Stimulated activated CD4-positive, alpha-beta T cell treated with anti-CD3 and anti-CD28 coated beads, Interleukin-2, amount 100 ng/mL, for 24 hours (primary cell): ENCODE measurements at places on chromosomes 1 and 21.

DNA sequence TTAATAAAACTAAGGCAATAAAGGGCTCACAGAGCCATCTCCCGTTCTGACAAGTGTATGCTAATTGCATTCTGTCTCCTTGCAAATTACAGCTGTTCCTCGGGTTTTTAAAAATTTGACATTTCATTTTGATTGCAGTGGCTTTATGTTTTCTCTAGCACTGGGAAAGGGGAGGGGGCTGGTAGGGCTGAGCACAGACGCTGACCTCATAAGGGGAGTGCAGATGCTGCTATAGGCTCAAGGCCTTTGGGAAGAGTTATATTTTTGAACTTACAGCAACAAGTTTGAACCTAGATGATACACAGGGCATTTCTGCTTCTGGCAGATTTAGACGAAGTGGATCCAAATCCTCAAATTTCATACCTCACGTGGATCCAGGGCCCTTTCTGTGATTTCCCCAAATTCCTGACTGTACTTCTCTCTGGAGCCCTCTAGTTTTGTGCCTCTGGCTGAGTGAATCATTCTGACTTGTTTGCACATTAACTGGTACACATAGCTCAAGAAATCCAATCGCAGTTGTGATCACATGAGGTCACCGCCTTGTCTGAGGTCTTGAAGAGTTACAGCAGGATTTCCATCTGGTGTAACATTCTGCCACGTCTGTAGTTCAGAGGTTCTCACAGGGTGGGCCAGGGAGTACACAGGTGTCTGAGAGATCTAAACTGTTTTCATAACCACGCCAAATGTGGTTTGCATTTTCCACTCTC lies 230.3 kb downstream of the C1orf94 start:
- DNase-seq = no peak

GRCh38 chr1:106817575-106817974 lies 238.9 kb upstream of the PRMT6 start:
- no peak for DNase-seq

DNA sequence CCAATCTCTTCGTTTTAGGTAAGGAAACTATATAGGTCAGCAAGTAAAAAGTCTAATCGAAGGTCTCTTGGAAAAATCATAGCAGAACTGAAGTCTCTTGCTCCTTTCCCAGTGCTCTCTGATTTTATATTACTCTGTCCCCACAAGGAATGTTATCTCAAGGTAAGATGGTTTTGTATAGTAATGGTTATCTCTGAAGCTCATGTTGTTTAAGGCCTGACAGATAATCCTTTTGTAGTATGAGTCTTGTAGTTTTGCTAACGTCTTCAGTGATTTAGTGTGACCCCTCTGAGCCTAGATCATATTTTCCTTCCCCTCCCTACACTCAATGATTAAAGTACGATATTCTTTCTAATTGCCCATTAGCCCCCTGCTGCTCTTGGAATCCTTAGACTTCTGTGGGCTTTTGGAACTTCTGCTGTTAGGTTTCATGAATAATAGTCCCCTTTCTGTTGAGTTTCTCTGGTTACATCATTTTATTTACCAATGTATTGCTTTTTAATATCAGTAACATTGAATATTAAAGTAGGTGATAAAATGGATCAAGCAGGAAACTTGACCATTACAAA lies 52.1 kb downstream of the CNST start:
- DNase-seq = no peak

DNA sequence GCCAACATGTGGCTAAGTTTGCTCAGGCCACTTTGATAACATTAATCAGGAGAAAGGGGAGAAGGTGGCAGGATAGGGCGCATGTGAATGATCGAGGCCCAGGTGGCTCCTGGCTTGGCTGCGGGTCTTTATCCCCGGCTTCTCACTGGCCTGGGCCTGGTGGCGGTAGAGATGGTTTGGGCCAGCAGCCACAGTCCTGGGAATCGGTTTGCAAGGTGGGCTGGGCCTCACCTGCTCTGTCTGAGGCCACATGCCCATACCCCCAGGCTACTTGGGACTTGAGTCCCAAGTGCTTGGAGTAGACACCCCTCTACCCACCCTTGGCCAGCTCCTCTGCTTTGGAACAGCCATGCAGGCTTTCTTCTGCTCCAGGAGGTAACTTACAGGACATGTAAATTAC lies 49.7 kb upstream of the DISP3 start:
- DNase-seq = no peak

- no peak for DNase-seq
Observed at GRCh38 chr1:6495540-6496364, 4.3 kb upstream of the PLEKHG5 start.

DNA sequence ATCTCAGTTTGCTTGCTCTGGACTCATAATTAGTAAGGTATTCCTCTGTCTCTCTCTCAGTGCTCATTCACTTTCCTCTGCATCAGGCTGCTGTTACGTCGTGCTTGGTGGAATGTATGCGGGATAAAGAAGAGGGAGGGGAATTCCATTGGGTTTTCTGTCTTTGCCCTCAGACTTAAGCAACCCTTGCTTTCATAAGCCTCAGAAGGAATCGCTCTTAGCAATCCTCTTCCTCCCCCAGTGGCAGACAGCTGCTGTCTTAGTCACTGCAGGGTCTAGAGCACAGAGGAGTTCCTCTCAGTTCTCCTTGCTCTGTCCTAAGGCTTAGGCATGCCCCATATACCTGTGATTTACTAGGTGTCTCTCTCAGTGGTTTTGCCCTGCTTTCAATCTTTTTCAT lies 19.1 kb upstream of the NTMT2 start:
- no peak for DNase-seq

DNA sequence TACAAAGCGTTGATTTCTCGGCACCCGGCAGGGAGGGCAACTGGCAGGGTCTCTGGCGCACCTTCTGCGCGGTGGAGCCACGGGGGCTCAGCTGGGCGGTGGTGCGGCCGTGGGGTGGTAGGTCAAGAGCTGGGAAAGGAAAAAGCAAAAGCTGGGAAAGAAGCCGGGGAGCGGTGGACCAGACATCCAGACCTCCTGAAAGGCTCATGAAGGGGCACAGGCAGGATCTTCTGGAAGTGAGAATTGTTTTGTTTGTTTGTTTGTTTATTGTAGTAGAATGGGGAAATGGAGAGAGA lies 7.2 kb upstream of the RNU1-1 start:
- DNase-seq = no peak

DNA sequence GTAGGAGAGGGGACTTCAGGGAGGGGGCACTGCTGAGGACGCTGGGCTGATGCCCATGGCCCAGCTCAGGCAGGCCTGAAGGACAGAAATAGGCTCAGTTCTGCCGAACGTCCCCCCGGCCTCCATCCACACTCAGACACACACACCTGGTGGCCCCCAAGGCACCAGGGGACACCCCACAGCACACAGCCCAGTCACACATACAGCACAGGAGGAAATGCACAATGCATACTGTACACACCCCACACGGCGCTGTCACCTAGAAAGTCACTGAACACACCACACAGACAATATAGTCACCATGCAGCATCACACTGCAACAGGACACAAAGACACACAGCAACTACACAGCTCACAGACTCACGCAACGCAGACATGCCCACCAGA lies 562 bp downstream of the SYTL1 start:
- peak; percentile 49 for DNase-seq

DNA sequence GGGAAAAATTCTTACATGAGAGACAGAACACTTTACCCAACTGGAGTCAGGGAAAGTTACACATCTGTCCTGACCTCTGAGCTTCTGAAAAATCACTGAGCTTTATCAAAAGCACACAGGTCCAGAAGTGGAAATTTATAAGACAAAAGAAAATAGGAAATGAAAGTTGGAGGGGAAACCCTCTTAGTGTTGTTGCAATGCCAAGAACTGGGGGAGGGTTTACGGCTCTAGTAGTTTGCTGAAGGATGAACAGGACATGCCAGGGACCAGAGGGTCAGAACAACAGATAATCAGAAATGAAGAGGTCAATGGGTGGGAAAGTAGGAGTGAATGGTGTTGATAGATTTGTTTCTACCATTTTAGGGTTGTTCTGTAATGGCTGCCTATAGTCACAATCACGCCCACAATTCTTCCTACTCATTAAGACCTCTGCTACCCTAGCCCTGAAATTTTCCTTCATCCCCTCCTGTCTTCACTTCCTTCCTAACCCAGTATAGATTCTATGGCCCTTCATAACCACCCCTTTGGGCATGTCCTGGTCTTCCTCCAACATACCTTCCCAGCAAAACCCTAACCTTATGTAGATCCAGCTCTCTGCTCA lies 30.3 kb upstream of the FMOD start:
- DNase-seq = no peak

GRCh38 chr1:68016381-68016780 lies 34.0 kb downstream of the DIRAS3 start:
- DNase-seq = no peak

GRCh38 chr1:234969011-234969441 lies 159.6 kb downstream of the TOMM20 start:
- DNase-seq = no peak

DNA sequence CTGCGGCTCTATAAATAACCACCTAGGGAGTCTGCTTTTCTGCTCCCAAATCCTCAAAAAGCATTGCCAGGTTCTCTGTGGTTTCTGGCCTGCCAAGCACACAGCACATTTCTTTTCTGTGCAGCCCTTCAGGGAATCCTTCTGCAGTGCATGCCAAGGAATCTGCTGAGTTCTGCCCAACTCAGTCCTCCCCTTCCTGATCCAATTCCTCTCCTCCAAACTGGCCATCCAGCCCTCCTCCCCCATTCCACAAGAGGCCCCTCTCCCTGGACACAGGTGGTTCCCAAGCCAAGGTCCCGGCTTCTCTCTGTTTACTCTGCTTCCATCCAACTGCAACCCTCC lies 61.8 kb downstream of the HIVEP3 start:
- no peak for DNase-seq

GRCh38 chr1:100445565-100445964 lies 92.4 kb upstream of the GPR88 start:
- DNase-seq = no peak

GRCh38 chr1:155006601-155007101 lies 4.0 kb downstream of the ZBTB7B start:
- DNase-seq = no peak

DNA sequence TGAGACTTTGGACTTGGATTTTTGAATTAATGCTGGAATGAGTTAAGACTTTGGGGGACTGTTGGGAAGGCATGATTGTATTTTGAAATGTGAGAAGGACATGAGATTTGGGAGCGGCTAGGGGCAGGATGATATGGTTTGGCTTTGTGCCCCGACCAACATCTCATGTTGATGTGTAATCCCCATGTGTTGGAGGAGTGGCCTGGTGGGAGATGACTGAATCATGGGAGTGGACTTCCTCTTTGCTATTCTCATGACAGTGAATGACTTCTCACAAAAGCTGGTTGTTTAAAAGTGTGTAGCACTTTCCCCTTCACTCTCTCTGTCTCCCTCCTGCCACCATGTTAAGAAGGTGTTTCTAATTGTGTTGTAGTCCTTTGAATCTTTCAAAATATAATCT lies 9.3 kb upstream of the PHGDH start:
- DNase-seq = no peak

DNA sequence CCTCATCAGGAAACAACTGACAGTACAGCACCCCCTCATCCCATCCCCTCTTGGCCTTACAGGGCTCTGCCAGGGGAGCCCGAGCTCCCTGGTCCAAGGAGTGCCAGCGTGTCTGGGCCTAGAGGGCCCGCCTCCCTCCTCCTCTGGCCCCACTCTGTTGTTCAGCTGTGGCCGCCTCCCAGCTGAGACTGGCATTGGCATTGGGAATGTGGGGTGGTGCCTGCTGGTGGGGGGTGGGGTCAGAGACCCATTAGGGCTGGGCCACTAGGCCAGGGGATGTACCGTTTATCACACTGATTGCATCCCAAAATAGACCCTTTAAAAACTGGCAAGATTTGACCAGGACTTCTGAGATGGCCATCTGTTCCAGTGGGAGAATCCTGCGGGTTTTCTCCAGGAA lies 1.4 kb downstream of the LDLRAP1 start:
- no peak for DNase-seq

GRCh38 chr21:26766826-26767325 lies 78.3 kb downstream of the ADAMTS1 start:
- DNase-seq = no peak

DNA sequence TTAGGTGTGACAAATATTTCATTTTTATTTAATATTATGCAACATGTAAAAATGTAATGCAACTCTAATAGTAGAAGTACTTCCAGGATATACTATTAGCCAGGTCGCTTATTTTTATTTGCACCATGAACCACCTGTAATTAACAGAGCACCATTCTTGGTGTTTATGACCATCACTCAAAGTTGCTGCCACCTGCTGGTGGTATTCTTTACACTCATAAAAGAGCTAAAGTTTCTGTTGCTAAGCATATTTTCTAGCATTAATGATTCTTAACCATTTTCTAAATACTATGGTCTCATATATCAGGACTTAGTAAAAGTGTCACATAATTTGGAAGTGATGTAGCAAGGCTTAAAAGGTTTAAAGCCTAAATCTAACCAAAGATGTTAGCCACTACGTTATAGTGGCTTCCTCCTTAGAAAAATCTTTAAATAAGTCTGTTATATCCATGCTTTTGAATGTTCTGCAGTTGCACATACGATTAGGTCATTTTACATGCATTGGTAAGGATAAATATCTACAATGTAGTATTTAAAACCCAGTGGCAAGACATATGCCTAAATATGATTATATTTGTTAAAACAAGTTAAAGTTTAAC lies 244.5 kb downstream of the NEGR1 start:
- DNase-seq = peak; percentile 3

GRCh38 chr1:61254634-61255357 lies 172.4 kb downstream of the NFIA start:
- DNase-seq = no peak

GRCh38 chr1:54317084-54317483 lies 89.1 kb downstream of the SSBP3 start:
- DNase-seq = no peak

GRCh38 chr1:109910963-109911798 lies 532 bp downstream of the CSF1 start:
- DNase-seq = peak; percentile 28

DNA sequence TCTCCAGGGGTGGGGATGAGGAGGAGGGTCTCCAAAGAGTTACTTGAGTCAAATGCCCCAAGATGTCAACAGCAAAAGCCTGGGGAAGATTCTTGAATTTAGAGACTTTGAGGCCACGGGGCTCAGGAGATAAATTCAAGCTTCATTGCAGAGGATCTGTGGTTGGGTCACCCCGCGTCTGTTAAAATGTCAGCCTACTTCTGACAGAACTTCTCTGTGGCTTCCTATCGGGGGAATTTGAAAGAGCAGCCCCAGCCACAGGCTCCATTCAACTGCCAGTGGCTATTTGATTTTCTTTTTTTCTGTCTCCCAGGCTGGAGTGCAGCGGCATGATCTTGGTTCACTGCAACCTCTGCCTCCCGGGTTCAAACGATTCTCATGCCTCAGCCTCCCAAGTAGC lies 62.5 kb upstream of the EFHD2 start:
- DNase-seq = no peak

DNA sequence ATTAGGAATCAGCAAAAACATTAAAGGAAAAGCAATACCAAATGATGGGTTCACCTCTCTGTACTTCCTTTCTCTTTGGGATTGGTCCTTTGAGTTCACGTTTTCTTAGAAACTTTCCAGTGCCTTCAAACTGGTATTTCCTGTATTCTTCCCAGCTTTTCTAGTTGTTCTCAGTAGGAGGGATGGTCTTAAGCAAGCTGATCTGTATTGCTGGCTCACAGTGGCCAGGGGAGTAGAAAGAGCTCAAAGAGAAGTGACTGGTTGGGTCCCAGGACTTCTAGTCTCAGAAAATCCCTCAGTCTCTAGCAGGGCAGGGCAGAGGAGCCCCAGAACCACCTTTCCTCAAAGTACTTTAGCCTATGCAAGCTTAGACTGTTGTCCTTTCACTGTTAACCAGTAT lies 10.1 kb upstream of the USP24 start:
- DNase-seq = no peak

GRCh38 chr1:57204942-57205787 lies 218.7 kb downstream of the DAB1 start:
- DNase-seq = no peak
